ENCODE measurements at places on chromosomes 6 and 20.

DNA sequence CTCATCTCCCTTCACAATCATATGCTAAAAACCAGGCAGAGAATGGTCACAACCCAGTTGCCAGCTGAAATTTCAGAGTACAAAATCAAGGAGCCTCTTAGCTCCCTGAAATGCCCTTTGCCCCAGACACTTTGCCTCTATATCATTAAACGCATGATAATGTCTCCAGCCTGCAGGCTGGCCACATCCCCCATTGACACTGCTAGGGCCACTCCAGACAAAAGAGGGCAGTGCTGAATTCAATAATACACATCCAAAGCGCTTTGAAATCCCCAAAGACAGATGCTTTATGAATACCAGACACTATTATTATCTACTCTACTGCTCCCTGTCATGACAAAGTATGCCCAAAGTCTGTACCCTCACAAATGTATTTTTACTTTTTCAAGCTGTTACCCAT is 348.3 kb upstream of the POU3F2 start:
- DNase-seq: no peak

GRCh38 chr6:67642582-67642981 is 992.5 kb upstream of the ADGRB3 start:
- DNase-seq: no peak

DNA sequence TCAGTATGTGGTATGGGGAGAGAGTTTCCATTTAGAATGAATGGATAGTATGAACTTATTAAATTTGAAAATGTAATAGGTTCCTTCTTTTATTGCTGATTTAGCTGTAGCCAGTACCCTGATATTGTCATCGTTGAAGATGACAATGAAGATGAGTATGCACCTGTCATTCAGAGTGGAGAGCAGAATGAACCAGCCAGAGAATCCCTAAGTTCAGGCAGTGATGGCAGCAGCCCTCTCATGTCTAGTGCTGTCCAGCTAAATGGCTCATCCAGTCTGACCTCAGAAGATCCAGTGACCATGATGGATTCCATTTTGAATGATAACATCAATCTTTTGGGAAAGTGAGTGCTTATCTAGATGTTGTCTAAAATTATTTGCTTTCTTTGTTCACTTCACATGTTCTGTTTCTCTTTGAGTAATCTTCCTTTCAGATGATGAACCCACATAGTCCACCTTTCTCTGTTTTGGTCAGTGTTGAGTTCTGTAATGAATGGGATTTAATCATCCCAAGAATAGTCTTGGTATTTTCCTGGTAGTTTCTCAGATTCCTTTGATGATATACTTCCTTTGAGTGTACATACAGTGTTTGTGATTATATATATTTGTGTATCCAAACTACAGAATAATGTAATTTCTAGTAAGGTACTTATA is 23.3 kb downstream of the HSF2 start:
- no peak for DNase-seq

DNA sequence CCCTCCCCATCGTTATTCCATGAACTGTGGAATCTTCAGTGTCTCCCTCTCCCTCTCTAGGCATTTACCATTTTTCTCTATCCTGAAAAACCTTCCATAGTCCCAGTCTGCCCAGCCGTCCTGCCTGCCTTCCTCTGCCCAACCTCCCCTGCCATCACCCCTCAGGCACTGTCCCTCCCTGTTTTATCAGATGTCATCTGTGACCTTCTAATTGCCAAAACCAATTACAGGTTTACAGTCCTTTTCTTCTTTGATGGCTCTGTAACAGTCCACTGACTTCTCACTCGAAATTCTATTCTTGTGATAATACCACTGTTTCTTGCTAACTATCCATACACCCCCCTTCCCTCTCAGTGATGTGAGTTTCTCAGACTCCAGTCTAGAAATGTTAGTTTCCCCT is 2.3 kb upstream of the SLC23A2 start:
- no peak for DNase-seq

- DNase-seq: no peak
Observed at GRCh38 chr20:60071965-60072364, 113.7 kb downstream of the CDH26 start.

- DNase-seq: no peak
Observed at GRCh38 chr6:155066361-155066760, 71.2 kb downstream of the TIAM2 start.

GRCh38 chr6:27121640-27122039 is 125.9 kb upstream of the PRSS16 start:
- no peak for DNase-seq

- no peak for DNase-seq
Observed at GRCh38 chr6:170345662-170346061, 39.1 kb downstream of the FAM120B start.

DNA sequence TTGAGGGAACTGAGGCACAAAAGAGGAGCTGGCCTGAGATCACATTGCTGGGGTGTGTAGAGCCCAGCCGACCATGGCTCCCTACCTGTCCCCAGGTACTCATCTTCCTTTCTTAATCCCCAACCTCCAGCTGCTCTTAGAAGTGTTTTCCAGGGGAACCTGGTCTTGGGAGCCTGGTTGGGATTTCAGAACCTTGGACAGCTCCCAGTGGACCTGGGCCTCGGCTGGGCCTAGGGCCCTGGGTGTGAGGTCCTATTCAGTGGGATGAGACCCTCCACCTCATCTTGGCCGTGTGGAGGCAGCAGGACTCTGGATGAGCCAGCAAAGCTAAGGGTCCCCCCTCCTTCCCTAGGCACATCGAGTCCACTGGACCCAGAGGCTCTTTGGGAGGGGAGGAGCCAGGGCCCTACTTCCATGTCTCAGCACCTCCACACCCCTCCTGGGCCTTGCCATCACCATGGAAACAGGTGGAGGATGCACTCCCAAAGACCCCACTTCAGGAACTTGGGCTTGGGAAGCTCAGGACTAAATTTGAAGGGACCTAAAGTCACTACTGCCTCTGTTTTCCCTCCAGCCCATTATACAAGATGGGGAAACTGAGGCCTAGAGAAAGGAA is 38.5 kb downstream of the DLGAP4 start:
- no peak for DNase-seq

DNA sequence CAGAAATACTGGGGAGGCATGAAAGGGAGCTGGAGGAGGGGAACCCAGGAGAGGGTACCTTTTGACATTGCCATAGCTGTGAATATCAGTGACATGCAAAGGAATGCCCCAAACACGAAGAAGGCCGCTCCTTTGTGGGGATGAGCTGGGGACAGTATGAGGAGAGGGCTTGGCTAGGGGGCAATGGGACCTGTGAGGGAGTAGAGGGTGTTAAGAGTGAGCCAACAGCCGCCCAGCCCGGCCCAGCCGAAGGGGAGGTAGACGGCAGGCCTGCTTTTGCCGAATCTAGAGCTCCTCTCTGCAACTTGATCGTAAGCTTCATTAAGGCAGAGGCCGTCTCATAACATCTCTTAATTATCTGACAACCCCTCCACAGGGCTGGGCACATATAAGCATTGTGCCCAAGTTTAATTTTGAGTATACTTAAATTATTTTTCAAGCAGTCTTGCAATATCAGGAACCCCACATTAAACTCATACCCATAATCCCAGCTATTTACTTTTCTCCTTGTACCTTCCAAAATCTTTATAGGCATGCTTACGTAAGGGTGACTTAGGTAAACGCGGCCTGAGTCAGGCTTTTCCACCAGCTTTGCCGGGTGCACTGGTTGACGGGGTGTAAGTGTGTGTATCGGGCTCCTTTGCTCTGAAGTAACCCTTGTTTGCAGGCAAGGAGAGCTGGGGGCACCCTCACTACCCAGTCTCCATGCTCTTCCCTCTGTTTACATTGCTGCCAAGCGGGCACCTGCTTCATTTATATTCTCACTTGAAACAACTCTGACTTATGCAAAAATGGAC is 24.9 kb upstream of the VEGFA start:
- DNase-seq: no peak

DNA sequence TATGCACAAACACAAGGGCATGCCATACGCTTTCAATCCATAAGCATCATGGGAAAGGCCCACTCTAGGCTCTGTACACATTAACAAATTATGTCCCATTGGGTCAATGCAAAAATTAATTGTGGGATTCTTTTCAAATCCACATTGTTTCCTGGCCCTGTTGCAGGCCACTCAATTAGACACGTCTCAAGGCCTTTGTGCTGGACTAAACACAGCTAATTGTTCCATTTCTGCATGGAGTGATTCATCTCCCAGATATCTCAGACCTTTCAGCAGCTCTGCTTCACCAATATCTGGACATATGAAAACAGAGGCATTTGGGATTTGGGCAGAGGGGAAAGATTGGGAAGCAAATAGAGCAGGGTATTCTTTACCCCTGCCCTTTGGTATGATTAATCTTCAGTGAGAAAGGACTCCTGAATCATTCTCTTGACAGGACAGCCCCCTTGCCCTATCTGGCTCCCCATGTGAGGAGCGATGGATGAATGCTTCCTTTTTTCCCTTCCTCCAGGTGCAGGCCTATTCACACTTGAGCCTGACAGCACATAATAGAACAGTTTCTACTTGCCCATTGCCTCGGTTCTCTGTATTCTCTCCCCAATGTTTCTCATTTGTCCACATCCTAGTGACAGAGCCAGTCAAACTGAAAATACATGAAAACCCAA is 547.6 kb downstream of the HAO1 start:
- peak; percentile 8 for DNase-seq

GRCh38 chr6:56915832-56916231 is 39.1 kb upstream of the BEND6 start:
- DNase-seq: no peak

DNA sequence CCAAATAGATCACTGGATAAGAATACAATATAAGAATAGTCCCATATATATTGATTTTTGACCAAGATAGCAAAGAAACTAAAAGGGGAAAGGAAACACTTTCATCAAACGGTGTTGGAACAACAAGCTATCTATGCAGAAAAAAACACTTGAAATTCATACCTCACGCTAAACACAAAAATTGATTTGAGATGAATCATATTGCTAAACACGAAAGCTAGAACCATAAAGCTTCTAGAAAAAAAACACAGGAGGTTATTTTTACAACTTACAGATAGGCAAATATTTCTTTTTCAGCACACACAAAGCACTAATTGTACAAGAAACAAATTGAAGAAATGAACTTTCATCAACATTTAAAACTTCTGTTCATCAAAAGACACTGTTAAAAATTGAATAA is 36.7 kb upstream of the TMEM14A start:
- DNase-seq: no peak

GRCh38 chr20:32386091-32386490 is 28.0 kb downstream of the ASXL1 start:
- DNase-seq: no peak
